ENCODE measurements at places on chromosomes 3 and 15. TPM values are rescaled to one million over a fixed set of nuclear protein-coding genes. Genes with fewer than 3 reads are reported as not detected.

The EFCC1 gene
- polyA plus RNA-seq: 1.9 TPM

The LRRIQ4 gene
- not detected for polyA plus RNA-seq

The RBP2 gene
- polyA plus RNA-seq: 57.1 TPM

The FILIP1L gene
- 6.0 TPM for polyA plus RNA-seq

The RPUSD3 gene
- polyA plus RNA-seq: 23.4 TPM

The CATSPER2 gene
- under 0.01 TPM for polyA plus RNA-seq

The PLA2G4D gene
- polyA plus RNA-seq: not detected

The SSUH2 gene
- 2.4 TPM for polyA plus RNA-seq

The PRICKLE2 gene
- 3.4 TPM for polyA plus RNA-seq

The NPAP1 gene
- polyA plus RNA-seq: 0.03 TPM

The FBN1 gene
- 1.2 TPM for polyA plus RNA-seq

The RTP1 gene
- not detected for polyA plus RNA-seq

The FOXB1 gene
- polyA plus RNA-seq: not detected

The RYK gene
- polyA plus RNA-seq: 12.7 TPM

The GPR149 gene
- not detected for polyA plus RNA-seq

The COLQ gene
- 0.69 TPM for polyA plus RNA-seq

The ZBTB47 gene
- 21.0 TPM for polyA plus RNA-seq

The ROBO1 gene
- 3.0 TPM for polyA plus RNA-seq

The LTK gene
- polyA plus RNA-seq: 4.1 TPM

The GRM7 gene
- polyA plus RNA-seq: not detected

The CYP19A1 gene
- polyA plus RNA-seq: not detected

The MRAS gene
- 7.2 TPM for polyA plus RNA-seq

The ERICH6 gene
- not detected for polyA plus RNA-seq

The ITIH3 gene
- not detected for polyA plus RNA-seq

The STOML1 gene
- 4.2 TPM for polyA plus RNA-seq

The PLA2G4E gene
- 0.13 TPM for polyA plus RNA-seq

The LRRC2 gene
- 0.46 TPM for polyA plus RNA-seq

The CP gene
- 13.2 TPM for polyA plus RNA-seq

The FGD5 gene
- 2.1 TPM for polyA plus RNA-seq

The CCDC13 gene
- polyA plus RNA-seq: 0.85 TPM

The PPP2R3A gene
- 4.0 TPM for polyA plus RNA-seq

The HESX1 gene
- polyA plus RNA-seq: not detected

The KBTBD12 gene
- polyA plus RNA-seq: 1.3 TPM

The GRK7 gene
- under 0.01 TPM for polyA plus RNA-seq

The LMAN1L gene
- polyA plus RNA-seq: not detected

The ATP13A5 gene
- not detected for polyA plus RNA-seq

The CMSS1 gene
- 19.2 TPM for polyA plus RNA-seq

The CCR3 gene
- polyA plus RNA-seq: 0.69 TPM

The CCR9 gene
- polyA plus RNA-seq: not detected

The RYR3 gene
- polyA plus RNA-seq: 0.60 TPM

The KBTBD13 gene
- not detected for polyA plus RNA-seq

The CACNA2D2 gene
- polyA plus RNA-seq: not detected

The PXK gene
- 6.9 TPM for polyA plus RNA-seq

The LYZL4 gene
- not detected for polyA plus RNA-seq

The MYRIP gene
- 4.2 TPM for polyA plus RNA-seq
